ENCODE measurements at places on chromosomes 12 and 14.

DNA sequence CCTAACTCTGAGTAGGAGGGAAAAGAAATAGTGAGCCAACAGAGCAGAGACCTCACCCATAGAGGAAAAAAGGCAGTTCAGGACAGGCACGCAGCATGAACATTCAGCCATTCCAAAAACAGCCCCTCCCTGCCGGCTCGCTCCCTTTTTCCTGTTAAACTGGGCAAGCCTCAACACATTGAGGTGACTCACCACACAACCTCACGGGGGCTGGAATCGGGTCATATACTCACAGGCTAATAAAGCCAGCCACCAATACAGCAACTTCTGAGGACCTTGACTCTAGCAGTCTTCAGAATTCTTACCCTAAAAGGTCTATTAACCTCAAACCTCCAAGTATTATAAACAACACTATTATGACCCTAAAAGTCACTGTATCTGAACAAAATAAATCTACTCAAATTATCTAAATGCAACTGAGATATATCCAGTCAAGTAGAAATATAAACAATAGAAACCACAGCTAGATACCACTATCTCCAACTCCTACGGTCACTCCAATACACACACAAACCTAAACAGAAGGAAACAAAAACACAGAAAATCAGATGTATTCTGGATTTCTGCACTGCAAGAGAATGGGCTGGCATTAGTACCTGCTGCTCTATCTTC lies 6.3 kb downstream of the YBX3 start:
- H3K27ac ChIP-seq = peak overlapping the region; percentile 58
- peaks cover 41% of the 10 kb centered on the region for H3K4me1 ChIP-seq
- no peak overlapping the region for H3K4me3 ChIP-seq
- peak; percentile 79 for DNase-seq
- no peaks in the 10 kb centered on the region for H3K36me3 ChIP-seq
- no peaks in the 10 kb centered on the region for H3K27me3 ChIP-seq

DNA sequence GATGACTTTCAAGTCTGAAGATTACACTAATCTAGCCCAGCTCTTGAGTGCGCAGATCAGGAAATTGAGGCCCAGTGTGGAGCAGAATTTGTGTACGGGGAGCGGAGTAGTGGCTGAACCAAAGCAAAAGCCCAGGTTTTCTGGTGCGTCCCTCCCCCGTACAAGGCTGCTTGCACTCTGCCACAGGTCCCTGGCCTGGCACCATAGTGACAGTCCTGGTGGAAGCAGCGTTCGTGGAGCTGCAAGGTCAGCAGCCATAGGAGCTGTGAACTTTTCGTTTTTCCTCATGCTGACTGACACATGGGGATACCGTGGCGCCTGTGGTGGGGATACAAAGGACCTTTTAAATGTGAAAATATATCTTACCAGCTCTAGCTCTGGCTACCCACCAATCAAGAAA lies 1.7 kb downstream of the EVL start:
- H3K4me3 ChIP-seq = no peak overlapping the region
- no peak for DNase-seq
- no peaks in the 10 kb centered on the region for H3K27me3 ChIP-seq

GRCh38 chr14:94001501-94002396 lies 4.6 kb downstream of the CCDC197 start:
- peak; percentile 62 for DNase-seq
- H3K4me1 ChIP-seq = peaks cover 14% of the 10 kb centered on the region
- H3K4me3 ChIP-seq = no peak overlapping the region
- H3K27ac ChIP-seq = no peak overlapping the region
- no peaks in the 10 kb centered on the region for H3K36me3 ChIP-seq

DNA sequence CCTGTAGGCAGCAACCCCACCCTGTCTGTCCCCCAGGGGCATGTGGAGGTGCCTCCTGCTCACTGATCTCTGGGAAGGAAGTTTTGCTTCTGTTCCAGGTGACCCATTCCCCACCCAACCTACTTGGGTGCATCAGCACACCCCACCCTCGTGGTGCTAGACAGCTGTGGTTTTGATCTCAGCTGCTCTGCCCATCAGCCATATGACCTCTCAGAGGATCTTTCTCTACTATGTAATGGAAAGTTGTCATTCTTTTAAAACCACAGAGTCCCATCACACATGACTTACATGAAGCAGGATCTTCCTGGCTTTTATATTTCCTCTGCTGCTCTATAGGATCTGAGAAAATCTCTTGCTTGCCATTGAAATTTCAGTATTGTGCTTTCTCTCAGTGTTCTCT lies 13.5 kb upstream of the KRT82 start:
- no peak overlapping the region for H3K27ac ChIP-seq
- no peaks in the 10 kb centered on the region for H3K36me3 ChIP-seq
- H3K27me3 ChIP-seq = no peaks in the 10 kb centered on the region
- H3K4me3 ChIP-seq = no peak overlapping the region
- no peak for DNase-seq

- H3K4me1 ChIP-seq = no peaks in the 10 kb centered on the region
- no peak for DNase-seq
- no peaks in the 10 kb centered on the region for H3K27me3 ChIP-seq
- H3K36me3 ChIP-seq = no peaks in the 10 kb centered on the region
- no peak overlapping the region for H3K4me3 ChIP-seq
Measured at GRCh38 chr12:65280306-65280705, 1.8 kb downstream of the MSRB3 start.
